ENCODE measurements at places on chromosomes 5 and 9.
A peak's percentile ranks its signal among the peaks of the same experiment; 100 is the strongest.

GRCh38 chr9:133133681-133134387 is 12.8 kb upstream of the RALGDS start:
- peak; percentile 85 for DNase-seq

DNA sequence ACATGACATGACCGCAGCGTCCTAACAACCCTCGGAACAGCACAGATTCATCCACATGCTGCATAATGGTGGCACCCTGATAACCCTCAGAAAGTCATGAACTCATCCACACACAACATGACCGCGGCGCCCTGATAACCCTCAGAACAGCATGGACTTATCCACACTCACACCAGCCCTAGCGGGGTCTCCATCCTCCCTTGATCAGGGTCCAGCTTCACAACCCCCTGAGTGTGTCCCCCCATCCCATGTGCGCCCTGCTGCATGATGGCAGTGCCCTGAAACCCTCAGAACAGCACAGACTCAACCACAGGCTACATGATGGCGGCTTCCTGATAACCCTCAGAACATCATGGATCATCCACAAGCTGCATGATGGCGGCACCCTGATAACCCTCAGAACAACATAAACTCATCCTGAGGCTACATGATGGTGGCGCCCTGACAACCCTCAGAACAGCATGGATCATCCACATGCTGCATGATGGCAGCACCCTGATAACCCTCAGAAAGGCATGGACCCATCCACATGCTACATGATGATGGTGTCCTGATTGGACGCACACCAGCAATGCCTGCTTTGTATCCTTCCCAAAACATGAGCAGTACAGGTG is 28.3 kb downstream of the SLC6A3 start:
- no peak for DNase-seq

DNA sequence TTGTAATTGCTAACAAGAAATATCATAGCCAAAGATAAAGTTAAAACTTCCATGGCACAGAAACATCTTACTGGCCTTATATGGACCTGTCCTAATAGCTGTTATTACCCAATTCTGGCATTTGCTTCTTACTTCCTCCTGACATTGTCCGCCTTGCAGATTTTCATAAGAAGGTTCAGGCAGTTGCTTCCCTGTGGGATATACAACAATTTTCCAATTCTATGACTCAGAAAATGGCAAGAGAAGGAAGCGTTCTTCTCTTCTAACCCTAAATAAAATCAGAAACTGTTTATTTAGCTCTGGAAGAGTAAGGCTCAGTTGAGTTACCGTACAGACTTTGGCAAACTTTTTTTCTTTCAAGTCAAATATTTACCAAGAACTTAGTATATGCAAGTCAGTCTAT is 1.7 kb downstream of the PRKAA1 start:
- DNase-seq: no peak

DNA sequence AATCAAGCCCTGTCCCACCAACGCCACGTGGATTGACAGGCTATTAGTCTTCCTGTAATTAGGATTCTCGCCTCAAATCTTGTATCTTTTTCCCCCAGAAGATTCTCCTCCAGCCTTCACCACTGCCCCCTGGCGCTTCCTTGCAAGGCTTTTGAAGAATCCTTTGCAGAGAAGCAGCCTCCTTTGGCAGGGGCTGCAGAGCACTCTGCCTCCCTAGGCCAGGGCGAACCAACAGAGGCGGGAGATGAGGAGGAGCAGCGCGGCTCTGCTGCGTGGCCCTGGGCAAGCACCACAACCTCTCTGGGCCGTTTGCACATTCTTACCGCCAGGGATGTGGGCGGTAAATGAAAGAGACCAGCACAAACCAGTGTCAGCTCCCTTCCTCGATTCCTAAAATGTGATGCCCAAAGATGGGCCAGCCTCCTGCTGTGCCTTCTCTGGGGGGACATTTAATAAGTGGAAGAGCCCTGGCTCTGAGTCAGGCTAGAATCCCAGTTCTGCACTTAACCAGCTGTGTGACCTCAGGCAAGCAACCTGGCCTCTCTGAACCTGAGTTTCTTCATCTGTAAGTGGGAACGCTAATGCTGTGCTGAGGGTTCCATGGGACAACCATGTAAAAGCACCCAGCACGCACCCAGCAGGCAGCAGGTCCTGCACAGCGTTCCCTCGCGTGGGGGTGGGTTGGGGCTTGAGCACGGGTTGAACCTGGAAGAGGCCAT is 128.6 kb downstream of the KCNIP1 start:
- DNase-seq: no peak

GRCh38 chr9:89889865-89890264 is 285.1 kb downstream of the GADD45G start:
- DNase-seq: no peak

DNA sequence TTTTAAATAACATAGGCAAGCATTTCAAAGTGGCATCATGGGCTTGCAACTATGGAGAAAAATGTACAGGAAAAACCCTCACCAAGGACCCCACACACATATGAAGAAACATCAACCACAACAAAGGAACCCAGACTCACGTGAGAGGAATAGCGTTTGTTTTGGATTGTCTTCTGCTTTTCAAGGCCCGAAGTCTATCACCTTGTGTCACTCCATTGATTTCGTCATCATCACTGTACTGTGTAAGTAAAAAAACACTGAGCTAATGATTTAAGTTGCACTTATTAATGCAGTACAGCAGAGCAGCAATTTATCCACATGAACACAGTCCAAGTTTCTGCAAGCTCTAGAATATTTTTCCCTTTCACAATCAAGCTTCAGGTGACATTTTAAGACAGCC is 72.4 kb downstream of the HABP4 start:
- DNase-seq: no peak

Measured in SJSA1 (cell line).